ENCODE measurements at places on chromosomes 11 and 22. TPM values are rescaled to one million over a fixed set of nuclear protein-coding genes. Genes with fewer than 3 reads are reported as not detected.

DNA sequence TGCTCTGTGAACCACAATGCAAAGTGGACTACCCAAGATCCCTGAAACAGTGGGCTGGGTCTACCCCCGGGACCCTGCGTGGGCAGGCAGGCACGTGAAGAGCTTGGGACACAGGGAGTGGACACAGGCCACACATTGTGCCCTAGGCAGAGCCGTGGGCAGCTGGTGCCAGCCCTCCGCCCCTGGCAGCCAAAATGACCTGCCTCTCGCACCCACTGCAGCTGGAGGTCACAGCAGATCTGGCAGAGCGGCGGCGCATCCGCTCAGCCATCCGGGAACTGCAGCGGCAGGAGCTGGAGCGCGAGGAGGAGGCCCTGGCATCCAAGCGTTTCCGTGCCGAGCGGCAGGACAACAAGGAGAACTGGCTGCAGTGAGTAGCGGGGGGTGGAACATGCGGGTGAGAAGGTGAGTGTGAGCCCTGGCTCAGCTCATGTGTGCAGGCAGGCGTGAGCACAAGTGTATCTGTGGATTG lies 6.7 kb downstream of the SMTN start:
- no peak overlapping the region for H3K4me3 ChIP-seq
- DNase-seq = no peak
- H3K4me1 ChIP-seq = peaks cover 41% of the 10 kb centered on the region
- no peak overlapping the region for H3K27ac ChIP-seq

GRCh38 chr11:2458321-2458720 lies 13.5 kb downstream of the KCNQ1 start:
- DNase-seq = no peak
- no peaks in the 10 kb centered on the region for H3K36me3 ChIP-seq
- no peak overlapping the region for H3K27ac ChIP-seq

GRCh38 chr22:33853200-33854097 lies 66.8 kb downstream of the LARGE1 start:
- no peaks in the 10 kb centered on the region for H3K36me3 ChIP-seq
- no peak overlapping the region for H3K4me3 ChIP-seq
- H3K4me1 ChIP-seq = no peaks in the 10 kb centered on the region
- H3K27me3 ChIP-seq = no peaks in the 10 kb centered on the region

- no peak overlapping the region for H3K27ac ChIP-seq
- no peaks in the 10 kb centered on the region for H3K27me3 ChIP-seq
- H3K36me3 ChIP-seq = no peaks in the 10 kb centered on the region
- H3K4me1 ChIP-seq = peaks cover 14% of the 10 kb centered on the region
Observed at GRCh38 chr11:93017821-93018690, 48.6 kb downstream of the MTNR1B start.

GRCh38 chr11:45590743-45591142 lies 74.7 kb downstream of the CHST1 start:
- H3K27ac ChIP-seq = no peak overlapping the region
- DNase-seq = no peak
- H3K36me3 ChIP-seq = no peaks in the 10 kb centered on the region
- no peaks in the 10 kb centered on the region for H3K4me1 ChIP-seq
- no peak overlapping the region for H3K4me3 ChIP-seq

SOX6 gene
- 0.81 TPM for total RNA-seq

DNA sequence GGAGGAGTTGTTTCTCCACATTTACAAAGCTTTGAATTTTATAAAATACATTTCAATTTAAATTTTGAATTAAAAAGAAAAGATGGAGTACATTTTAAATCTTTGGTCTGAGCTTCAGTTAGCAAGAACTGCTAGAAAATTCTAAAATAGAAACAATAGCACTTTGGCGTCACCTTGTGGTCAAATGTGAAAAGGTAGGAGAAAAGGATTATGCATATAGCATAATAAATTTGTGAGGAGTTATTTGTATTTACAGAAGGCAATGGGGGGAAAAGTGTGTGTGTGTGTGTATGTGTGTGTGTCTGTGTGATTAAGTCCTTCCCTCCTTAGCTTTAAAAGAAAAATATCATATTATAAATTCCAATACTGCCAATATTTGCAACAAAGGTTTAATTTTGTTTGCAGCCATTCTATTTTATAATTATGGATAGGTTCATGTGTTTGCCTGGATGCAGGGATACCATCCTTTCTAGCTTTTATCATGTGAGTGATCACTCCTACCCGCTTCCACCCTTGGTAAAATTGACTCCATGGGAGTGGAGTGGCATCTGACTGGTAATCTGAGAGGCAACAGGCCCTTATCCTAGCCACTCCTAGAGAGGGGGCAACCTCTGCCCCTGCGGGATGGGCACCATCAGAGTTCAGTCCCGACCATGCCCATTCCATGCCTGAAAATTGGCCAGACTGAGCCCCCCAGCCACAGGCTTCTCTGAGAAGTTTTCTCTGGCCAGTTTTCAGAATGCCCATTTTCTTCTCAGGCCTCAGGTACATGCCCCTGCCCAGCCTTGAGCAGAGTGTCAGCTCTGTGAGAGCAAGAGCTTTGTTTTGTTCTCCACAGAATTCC lies 13.6 kb upstream of the LGR4 start:
- H3K27me3 ChIP-seq = no peaks in the 10 kb centered on the region
- H3K27ac ChIP-seq = no peak overlapping the region

Measured in HCT116 (cell line).